NCI-H2081 treated with DMSO at 0.1 percent for 48 hours (cell line): ENCODE measurements at places on chromosomes 6 and 20.

DNA sequence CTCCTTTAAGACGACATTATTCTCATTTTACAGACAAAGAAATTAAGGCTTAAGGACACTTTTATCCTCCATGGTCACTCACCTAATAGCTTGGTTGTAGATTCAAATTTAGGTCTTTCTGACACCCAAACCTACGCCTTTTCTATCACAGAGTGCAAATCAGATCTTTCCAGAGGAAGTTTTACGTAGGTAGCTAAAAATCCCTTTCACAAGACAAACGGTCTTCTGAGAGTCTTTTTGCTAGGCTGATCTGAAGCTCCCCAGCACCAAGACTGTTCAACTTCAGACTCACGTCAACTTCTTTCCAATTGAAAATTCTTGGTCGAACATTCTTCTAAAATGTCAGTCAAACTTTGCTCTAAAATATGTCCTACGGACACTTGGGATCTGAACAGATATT is 46.5 kb downstream of the BLOC1S5 start:
- no peak for DNase-seq

DNA sequence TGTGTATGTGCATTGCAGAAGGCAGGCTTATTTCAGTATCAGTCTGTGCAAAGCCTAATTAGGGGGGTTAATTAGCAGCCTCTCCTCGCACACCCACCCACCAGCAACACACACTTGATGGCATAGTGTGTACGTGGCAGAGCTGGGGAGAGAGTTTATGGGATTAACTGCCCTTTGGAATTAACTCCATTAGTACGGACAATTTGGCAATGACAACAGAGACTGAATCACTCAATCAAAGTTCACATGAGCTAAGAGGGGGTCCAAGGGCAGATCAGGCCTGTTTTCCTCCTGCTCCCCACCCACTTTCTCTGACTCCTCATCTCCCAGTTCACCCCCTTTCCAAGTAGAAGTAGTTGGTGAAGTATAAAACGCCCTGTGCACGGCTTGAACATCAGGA is 69.5 kb downstream of the LRFN2 start:
- DNase-seq, result no peak

- DNase-seq, result no peak
Observed at GRCh38 chr6:46645265-46645664, 7.4 kb downstream of the CYP39A1 start.

DNA sequence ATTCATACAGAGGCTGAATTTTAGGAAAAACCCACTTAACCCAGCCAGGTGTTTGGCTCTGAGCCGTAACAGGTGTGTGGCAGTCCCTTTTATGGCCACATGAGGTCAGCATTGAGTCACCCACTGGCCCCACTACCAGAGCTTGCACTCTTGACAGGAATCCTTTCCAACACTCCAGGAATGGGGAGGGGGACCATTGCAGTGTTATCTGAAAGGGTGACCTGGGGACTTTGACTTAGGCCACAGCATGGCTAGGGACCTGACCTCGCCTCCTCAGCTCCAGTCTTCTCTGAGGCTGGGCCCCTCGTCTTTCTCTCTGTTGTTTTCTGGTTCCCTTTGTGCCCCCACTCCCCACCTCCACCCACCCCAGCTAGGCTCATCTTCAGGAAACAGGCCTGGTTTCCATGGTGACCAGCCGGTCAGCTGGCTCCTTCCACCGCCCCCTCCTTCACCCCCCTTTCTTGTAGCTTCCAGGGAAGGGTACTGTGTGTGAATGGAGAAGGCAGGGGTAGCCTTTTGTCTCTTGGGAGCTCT is 2.1 kb upstream of the TMEM151B start:
- peak; percentile 20 for DNase-seq

- no peak for DNase-seq
Observed at GRCh38 chr6:88616380-88616779, 347.0 kb downstream of the RNGTT start.

GRCh38 chr20:23335521-23335920 is 15.1 kb upstream of the NXT1 start:
- no peak for DNase-seq

- no peak for DNase-seq
Observed at GRCh38 chr6:163771180-163771579, 356.7 kb downstream of the QKI start.

- no peak for DNase-seq
Observed at GRCh38 chr6:57048577-57048976, 2.1 kb downstream of the KIAA1586 start.

GRCh38 chr20:973785-974194 is 28.3 kb downstream of the RSPO4 start:
- no peak for DNase-seq

- DNase-seq, result no peak
Observed at GRCh38 chr20:41111578-41111951, 25.8 kb upstream of the PLCG1 start.

GRCh38 chr20:1855109-1855508 is 40.1 kb upstream of the SIRPA start:
- DNase-seq, result no peak

GRCh38 chr6:126198631-126199030 is 141.3 kb upstream of the CENPW start:
- DNase-seq, result no peak

DNA sequence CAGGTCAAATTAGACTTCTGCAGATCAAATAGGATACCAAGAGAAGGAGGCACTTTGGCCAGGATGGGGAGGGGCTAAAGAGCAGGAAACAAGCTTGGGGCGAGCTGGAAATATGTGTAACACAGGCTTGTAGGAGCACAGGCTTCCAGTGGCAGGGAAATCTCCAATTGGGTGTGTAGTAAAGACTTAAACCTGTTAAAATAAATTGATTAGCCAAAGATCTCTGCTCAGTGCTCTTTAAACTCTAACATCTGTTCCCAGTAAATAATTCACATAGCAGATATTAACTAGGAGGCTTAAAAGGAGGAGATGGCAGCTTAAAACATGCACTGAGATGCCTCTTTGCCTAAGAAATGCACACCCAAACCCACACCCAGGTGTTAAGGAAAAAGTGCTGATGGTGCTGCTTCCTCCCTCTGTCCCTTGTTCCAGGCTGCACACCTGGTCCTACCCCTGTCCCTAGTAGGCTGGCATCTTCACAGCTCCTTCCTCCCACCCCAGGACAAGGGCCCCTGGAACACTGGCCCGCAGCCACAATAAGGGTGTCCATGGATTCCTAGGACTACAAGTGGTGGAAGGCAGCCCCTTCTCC is 93.5 kb upstream of the MLN start:
- no peak for DNase-seq

DNA sequence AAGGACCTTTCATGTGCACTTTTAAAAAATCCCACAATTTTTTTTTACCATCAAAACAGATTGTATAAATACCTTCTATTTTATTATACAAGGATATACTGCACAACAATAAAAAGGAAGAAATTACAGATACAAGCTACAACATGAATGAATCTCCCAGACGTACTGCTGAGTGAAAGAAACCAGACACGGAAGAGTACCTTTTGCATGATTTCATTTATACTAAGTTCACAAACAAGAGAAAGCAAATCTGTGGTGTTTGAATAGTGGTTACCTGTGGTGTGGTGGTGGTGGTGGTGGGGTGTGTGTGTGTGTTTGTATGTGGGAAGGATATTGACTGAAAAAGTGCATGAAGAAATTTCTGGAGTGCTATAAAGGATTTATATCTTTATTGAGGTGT is 6.8 kb upstream of the PLCB4 start:
- no peak for DNase-seq

GRCh38 chr6:87754828-87755227 is 52.8 kb upstream of the AKIRIN2 start:
- no peak for DNase-seq

DNA sequence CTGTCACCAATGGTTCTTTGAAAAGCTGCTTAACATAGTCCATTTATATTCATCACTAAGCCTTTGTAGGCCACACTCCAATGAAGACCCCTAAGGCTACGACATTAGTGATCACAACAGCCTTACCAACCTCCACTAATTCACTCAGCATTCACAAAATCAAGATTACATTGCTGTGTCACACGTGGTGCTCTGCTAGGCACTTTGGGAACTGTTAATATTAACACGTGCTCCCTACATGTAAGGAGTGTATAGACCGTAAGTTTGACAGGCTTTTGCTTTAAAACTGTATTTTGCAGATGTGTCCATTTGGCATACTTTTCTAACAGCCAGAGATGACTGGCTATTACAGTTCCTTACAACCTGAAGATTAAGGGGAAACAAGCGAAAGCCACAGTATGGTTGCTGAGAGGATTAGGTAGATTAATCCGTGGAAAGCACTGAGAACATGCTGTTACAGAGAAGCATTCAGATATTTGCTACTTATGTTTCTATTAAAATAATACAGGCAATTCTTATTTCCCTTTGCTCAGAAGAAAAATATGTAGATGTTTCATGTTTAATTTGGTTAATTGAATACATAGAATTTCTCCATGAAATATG is 69.7 kb downstream of the SAMD3 start:
- DNase-seq, result no peak

DNA sequence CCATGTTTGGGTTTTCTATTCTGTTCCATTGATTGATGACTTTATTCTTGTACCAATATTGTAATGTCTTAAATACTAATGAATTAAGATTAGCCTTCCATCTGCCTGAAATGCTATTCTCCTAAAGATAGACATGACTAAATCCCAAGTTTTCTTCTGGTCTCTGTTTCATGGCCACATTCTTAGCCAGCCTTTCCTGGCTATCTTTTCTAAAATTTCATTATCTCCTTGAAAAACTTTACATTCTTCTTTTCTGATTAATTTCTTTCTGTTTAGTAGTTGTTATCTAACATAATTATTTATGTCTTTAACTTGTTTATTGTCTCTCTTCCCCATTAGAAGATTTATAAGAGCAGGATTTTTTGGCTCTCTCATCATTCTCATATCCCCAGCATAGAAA is 4.4 kb upstream of the PRIM2 start:
- no peak for DNase-seq

DNA sequence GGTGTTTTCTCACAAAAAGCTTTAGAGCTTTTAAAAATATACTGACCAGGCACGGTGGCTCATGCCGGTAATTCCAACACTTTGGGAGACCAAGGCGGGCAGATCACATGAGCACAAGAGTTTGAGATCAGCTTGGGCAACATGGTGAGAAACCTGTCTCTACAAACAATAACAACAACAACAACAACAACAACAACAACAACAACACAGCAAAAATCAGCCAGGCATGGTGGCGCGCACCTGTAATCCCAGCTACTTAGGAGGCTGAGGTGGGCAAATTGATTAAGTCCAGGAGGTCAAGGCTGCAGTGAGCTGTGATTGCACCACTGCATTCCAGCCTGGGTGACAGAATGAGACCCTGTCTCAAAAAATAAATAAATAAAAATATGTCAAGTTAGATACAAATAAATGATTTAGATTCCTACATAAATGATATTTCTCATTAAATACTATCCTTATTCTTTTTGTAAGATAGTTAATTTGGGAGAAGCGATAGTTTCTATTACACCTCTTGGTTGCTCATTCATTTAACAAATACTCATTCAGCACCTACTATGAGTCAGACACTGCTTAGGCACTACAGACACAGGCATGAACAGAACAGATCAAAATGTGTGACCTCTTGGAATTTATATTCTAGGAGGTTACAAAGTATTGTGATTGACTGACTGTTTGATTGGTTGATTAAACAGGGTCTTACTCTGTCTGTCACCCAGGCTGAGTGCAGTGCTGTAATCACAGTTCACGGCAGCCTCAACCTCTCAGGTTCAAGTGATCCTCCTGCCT is 83.5 kb upstream of the BEND3 start:
- no peak for DNase-seq

DNA sequence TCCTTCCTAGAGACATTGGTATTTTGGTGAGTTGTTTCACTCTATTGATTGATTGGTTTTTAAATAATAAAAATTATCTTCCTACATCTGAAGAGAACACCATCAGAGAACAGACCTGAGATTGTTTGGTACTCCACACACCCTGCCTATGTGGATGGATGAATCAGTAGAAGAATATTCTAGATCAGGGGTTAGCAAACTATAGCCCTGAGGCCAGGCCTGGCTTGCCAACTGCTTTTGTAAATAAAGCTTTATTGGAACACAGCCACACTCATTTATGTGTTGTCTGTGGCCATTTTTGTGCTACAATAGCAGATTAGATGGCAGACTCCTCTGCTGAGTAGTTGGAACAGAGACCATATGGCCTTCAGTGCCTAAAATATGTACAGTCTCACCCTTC is 139.6 kb upstream of the INSM1 start:
- no peak for DNase-seq

DNA sequence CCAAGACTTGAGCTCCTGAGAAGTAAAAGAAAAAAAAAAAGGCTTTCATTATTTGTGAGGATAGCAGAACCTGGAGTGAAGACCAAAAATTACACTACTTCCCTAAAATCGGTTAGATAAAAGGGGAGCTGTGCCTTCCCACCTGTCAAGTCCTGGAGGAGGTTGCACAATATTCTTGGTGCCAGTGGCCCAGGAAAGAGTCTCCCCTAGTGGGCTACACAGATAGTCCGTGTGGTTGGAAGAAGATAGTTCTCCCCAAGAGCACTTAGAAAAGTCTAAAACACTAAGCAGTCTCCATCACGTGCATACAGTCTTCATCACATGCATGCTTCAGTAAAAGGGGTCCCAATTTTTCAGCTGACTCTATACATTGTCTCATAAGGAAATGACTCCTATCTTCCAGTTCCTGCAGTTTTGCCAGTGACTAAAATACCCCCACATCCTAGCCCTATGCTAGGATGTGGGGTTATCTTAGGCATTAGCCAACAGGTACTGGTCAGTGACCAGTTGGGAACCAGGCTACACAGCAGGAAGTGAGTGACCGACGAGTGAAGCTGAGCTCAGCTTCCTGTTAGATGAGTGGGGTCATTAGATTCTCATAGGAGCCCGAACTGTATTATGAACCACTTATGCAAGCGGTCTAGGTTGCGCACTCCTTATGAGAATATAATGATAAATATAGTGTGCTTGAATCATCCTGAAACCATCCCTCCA is 199.5 kb upstream of the FAM83B start:
- DNase-seq, result no peak

GRCh38 chr6:18388942-18389341 is 1.8 kb downstream of the RNF144B start:
- no peak for DNase-seq

- DNase-seq, result no peak
Observed at GRCh38 chr6:67722861-67723261, 912.2 kb upstream of the ADGRB3 start.
